Neural crest cell (in vitro differentiated cells): ENCODE measurements at places on chromosomes 5 and 9. TPM values are rescaled to one million over a fixed set of nuclear protein-coding genes. Genes with fewer than 3 reads are reported as not detected.

The NUDT12 gene
- 17.6 and 18.3 TPM in 2 replicates for total RNA-seq

DNA sequence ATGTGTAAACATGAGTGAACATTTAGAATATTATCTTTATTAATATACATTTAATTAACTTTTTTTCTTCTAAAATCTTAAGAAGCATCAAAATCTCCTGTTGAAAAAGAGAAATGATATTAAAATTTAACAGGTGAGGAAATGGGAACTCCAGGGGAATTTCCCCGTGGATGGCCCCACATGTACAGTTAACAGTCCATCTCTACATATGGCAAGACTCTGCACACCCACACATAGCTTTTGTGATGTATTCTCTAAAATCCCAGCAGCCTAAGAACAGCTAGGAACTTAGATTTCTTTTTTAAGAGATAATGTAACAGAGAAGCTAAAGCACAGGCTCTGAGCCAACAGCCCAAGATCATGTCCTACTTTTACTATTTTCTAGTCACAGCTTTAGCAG, 556.3 kb upstream of the RGMB start:
- DNase-seq, result no peak

DNA sequence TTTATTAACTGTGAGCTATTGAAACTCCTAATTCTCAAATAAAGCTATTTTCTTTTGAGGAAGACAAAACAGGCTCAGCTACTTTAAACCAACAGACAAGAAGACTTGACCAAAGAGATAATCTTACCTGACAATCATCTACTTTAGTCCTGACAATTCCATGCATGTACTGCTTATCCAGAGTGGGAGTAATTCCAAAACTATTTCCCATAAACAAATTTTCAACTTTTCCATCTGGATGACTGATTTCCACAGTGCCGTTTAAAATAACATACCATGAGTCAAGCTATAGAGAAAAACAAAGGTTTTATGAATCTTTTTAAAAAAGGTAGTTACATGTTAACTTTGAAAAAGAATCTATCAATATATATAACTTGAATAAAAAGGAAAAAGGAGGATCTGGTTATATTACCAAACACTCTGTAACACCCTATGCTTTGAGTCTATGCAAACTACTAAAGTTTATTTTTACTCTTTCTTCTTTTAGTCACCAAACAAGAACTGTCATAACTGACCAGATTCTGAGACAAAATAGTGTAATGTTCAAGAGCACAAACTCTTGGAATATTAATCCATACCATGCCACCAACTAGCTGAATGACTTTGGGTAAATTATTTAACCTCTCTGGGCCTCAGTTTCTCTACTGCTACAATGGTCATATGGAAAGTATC, 129.7 kb downstream of the RAPGEF6 start:
- no peak for DNase-seq

DNA sequence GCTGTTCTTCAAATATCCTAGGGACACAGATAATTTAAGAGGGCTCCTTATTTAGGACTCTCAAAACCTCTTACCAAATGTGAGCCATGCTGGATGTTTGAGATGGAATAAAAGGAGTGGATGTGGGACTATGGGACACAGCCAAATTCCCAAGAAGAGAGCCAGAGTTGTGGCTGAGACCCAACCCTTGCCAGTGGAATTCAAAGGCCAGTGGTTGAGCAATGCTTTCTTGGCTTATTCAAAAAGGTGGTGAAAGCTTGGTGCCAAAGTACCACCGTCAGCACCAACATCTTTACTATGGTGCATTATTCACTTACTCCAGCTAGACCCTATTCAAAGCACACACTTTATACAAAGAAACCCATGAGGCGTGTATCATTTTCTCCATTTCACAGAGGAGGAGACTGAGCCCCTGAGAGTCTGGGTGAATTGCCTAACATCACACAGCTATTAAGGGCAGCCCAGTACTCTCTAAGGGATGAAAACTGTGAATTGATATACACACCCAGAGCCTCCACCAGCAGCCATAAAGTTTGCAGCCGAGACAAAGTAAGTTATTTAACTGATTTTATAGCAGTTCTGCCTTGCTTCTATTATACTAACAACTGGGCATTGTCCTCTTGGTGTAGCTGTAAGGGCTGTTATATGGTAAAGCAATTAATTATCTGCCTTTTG, 391.7 kb downstream of the ACTL7B start:
- no peak for DNase-seq

GRCh38 chr5:168674893-168675482, 95.8 kb upstream of the PANK3 start:
- DNase-seq, result no peak

DNA sequence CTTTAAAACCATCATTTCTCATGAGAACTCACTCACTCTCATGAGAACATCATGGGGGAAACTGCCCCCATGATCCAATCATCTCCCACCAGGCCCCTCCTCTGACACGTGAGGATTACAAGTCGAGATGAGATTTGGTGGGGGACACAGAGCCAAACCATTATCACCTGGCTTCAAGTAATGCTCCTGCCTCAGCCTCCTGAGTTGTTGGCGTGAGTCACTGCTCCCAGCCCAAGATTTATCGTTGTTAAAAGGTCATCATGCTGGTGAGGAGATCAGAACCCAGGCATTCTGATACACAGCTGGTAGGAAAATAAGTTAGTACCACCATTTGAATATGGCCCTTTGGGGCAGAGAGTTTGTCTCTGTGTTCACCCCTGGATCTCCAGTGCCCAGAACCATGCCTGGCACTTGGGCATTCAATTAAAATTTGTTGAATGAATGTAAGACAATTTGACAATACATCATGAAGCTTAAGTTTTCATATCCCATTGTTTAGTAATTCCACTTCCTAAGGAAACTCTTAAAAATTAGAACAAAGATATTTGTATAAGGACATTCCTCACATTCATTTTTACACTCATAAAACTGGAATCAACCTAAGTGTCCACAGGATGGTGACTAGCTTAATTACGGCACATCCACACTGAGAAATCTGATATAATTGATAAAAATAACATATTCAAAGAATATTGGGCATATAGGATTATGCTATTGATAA, 58.0 kb upstream of the COL15A1 start:
- no peak for DNase-seq

The FAM221B gene
- 0.19 and 0.43 TPM in 2 replicates for total RNA-seq

DNA sequence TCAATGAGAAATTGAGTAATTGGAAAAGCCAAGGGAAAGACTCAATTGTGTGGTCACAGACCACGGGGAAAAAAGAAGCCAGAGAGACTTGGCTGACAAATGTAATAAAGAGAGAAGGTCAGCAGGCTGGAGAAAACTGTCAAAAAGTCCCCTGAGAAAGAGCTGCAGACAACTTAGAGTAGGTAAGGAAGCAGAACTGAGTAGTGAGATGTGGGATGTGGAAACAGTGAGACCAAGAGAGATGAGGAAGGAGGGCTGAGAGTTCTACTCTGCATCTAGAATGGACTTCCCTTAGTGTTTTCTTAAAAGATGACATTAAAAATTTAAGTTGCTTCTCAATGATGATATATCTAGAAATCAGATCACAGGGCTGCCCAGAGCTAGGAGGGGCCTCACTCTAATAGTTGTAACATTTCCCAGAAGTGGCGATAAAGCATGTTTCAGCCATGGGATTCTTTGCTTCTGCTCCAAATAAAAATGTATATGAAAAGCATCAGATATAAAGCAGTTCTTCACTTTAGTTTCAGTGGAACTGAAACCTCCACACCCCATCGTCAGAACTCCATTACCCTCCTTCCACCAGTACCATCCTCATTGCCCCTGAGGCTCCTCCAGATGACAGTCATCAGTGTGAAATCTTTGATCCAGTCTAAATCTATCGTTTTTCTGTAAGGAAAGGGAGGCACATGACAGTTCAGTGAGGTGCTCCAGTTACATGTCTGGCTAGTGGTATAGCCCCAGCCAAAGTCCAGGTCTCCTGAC, 80.6 kb downstream of the SPEF2 start:
- no peak for DNase-seq

GRCh38 chr9:133864011-133864410, 125.9 kb upstream of the SARDH start:
- no peak for DNase-seq

GRCh38 chr5:139812836-139813805, 17.5 kb downstream of the PSD2 start:
- DNase-seq, result no peak

The SH3GL2 gene
- 0.89 and 1.1 TPM in 2 replicates for total RNA-seq
